CD4-positive, alpha-beta T cell treated with Interleukin-17A for 1 hour (primary cell): ENCODE measurements at places on chromosomes 12 and 14.

GRCh38 chr12:106123551-106124081, 15.1 kb downstream of the NUAK1 start:
- no peak for DNase-seq

- DNase-seq = no peak
Observed at GRCh38 chr14:22510527-22511110, 78.4 kb downstream of the DAD1 start.

- DNase-seq = no peak
Observed at GRCh38 chr12:11694528-11694927, 45.1 kb downstream of the ETV6 start.

- no peak for DNase-seq
Observed at GRCh38 chr14:59458486-59458885, 6.7 kb downstream of the GPR135 start.

DNA sequence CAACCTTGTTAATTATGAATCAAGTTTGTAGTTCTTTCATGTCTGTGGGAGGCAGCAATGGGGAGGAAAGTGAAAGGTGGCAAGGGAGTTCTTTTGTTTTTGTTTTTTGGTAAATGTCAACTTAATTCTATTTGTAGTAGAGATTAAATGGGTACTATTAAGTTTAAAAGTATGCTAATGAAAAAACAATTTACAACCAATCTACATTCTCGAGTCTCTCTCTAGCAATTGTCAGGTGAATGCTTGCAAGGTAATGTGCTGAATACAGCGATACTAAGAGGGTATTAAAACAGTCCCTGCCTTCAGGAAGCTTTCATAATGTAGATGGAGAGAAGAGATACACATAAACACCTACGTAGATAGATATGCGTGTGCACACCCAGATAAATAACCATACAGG, 1.6 kb upstream of the DACT1 start:
- no peak for DNase-seq

GRCh38 chr12:76176940-76177339, 92.5 kb upstream of the NAP1L1 start:
- DNase-seq = no peak
